ENCODE measurements at places on chromosomes 5 and 9.

GRCh38 chr5:180718810-180719453 is 20.9 kb downstream of the OR2Y1 start:
- no peak for DNase-seq

- no peak for DNase-seq
These were observed 251.2 kb downstream of the CSNK1G3 start for GRCh38 chr5:123763201-123763600.

GRCh38 chr9:35164711-35165110 is 2.9 kb downstream of the UNC13B start:
- DNase-seq, result no peak

GRCh38 chr9:126682928-126683697 is 69.4 kb downstream of the LMX1B start:
- DNase-seq, result no peak

DNA sequence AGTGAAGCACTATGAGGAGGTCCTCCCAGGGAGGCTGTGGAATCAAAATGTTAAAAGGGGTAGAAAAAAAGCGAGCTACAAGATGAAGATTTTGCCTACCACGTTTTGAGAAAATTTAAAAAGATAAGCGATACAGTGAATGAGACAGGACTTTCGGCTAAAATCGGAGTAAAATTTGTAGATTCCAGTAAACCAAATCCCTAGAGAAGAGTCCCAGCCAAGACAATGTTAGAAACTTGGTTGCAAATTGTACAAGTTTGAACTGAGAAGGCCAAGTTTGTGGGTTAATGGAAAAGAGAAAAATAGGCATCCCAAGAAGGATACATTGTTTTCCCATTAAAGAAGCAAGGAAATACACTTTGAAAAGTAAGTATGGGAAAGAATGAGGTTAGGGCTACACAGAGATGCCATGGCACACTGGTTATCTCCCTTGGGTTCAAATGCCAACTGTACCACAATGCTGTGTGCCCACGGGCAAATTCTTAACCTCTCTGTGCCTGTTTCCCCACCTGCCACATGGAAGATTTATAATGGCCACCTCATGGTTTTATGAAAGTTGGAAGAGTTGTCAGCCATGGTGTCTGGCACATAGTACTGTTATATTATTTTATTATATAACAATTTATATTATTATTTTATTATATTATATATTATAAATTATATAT is 16.2 kb upstream of the MGAT1 start:
- DNase-seq, result no peak

GRCh38 chr5:167348251-167348926 is 943.1 kb upstream of the WWC1 start:
- DNase-seq, result no peak

- DNase-seq, result no peak
These were observed 9.6 kb upstream of the CCDC112 start for GRCh38 chr5:115306011-115306536.

DNA sequence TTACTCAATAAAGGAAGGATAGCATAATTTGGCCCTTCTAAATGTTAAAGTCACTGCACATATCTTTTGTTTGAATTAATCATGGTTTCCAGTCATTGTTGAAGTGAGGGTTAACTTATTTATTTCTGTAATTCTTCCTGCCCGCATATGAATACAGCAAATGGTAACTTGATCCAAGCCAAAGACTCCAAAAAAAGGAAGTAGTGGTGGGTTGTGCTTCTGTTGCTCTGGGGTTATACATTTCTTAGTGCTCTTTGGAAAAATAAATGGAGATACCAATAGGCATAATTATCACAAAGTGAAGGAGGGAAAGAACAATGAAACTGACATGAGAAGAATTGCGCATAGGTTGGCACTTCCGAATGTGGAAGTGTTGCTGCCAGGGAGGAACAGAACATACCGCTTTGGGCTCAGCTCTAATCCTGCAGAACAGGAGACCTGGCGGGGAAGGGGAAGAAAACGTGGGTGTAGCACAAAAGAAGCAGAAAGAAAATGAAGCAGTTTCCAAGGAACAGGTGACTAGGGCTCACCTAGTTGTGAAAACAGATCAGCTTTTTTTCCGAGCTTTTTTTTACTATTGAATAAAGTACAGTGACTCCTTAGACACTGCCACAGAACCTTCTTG is 69.7 kb upstream of the TAF11L2 start:
- DNase-seq, result no peak

DNA sequence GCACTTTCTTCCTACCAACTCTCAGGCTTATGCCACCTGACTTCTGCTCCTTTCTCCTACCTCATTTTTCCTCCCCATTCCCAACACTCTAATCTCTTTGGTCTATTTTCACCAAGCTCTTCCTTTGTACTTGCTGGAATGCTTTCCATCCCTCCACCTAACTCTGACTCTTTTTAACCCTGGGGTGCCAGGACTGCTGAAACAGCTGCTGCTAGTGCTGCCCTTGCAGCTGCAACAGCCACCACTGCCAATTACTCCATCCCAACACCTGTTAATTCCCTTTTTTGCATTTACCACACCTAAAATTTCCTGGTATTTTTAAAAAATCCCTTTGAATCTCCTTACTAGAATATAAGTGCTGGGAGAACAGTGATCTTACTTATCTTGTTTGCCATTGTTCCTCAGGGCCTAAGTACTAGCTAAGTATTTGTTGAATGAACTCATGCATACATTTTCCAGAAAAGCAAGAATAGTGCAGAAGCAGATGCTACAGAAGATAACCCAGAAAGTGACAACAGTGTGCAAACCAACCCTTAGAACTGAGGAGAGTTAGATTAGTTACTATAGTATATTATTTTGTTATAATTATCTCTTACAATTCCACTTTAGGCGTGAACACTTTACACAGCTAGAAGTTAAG is 11.5 kb downstream of the NADK2 start:
- DNase-seq, result no peak

- DNase-seq, result no peak
These were observed 146.1 kb downstream of the PBX3 start for GRCh38 chr9:125893277-125893676.

GRCh38 chr5:98530224-98530623 is 243.2 kb upstream of the RGMB start:
- DNase-seq, result no peak

- no peak for DNase-seq
These were observed 2.8 kb downstream of the PDLIM7 start for GRCh38 chr5:177494346-177495195.

DNA sequence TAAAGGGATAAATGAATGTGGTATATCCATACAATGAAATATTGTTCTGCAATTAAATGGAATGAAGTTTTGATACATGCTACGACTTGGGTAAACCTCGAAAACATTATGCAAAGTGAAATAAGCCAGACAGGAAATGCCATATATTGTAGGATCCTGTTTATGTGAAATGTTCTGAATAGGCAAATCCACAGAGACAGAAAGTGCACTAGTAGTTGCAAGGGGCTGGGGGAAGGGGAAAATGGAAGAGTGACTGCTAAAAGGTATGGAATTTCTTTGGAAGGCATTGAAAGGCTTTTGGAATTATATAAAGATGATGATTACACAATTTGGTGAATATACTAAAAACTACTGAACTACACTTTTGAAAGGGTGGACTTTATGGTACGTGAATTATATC is 97.0 kb downstream of the FOXD1 start:
- no peak for DNase-seq
